ENCODE measurements at places on chromosomes 11 and 22. TPM values are rescaled to one million over a fixed set of nuclear protein-coding genes. Genes with fewer than 3 reads are reported as not detected.

DNA sequence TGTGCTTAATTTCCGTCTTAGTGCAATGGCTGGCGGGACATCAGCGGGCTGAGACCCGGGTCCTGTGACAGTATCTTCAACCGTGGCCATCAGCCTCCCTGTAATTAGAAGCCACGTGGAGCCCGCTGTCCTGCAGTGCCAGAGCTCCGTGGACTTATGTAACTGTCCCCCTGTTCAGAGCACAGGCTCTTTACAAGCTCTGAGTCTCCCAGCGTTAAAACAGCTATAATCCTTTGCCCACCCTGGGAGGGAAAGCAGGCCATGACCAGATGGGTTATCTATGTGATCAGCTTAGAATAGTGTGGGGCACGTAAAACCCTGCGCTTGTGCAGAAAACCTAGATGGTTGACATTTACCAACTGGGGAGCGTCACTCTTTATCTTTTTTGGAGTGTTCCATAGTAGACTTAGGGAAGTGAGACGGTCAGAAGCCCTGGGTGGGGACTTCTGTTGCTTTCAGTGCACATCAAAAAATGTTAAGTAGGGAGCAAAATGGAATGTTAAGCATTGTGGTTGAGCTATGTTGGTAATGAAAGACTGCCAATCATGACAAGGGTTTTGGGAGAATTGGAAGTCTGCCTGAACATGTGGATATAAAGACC lies 103.5 kb upstream of the CADM1 start:
- peak; percentile 23 for DNase-seq

DNA sequence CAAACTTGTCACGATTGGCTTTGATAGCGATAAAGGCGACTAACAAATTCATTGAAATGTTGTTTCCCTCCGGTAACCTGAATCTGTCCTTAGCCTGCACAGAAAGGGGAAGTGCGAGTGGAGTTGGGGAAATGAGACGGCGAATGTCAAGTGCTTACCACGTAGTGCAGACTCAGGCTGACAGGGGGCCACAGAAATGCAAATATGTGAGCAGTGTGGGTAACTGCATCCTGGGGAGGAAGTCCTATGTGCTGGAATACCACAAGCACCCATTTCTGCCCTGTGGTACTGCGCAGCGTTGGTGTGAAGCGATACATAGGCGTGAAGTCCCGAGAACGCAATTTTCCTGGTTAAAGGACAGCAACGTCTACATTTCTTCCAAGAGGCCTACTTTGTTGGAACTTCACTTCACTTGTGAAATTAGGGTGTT lies 869 bp upstream of the EIF4ENIF1 start:
- peak; percentile 68 for DNase-seq

- no peak for DNase-seq
Measured at GRCh38 chr22:40694411-40694810, 15.1 kb downstream of the MCHR1 start.

DNA sequence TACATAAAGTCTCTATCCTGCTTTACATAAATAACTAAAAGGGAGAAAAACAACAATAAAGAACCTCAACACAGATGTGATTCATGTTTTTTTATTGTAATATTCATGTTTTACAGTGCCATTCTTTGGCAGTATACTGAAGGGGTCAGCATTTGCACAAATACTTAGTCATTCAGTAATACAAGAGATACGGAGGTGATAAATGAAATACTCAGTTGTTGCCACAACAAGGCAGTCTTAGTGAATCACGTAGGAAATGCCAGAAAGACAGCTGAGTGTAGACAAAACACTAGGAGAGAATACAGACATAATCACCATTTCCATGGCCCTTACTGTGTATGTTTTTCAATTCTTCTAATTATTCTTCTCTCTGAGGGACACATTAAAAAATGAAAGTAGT lies 910.4 kb downstream of the METTL15 start:
- DNase-seq = no peak

DNA sequence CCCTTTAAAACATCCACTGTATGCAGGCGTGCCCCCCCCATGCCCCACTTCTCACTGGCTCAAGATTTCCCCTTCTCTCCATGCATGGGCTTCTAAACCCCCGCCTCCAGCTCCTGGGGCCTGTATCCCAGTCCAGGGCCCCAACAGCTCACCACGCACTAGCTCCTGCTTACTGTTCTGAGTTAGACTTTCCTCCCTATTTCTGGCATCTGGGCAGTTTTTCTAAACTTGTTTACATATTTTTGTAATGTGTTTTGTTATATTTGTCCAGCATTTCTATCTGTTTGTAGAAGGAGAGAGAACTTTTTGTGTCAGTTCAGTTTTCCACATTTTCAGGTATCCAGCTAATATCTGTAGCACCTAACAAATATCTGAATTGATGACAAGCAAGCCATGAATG lies 178.5 kb downstream of the SPON1 start:
- no peak for DNase-seq

- no peak for DNase-seq
Measured at GRCh38 chr11:71453918-71454304, 908 bp downstream of the NADSYN1 start.

GRCh38 chr11:6297831-6298230 lies 22.5 kb downstream of the CAVIN3 start:
- DNase-seq = no peak

DNA sequence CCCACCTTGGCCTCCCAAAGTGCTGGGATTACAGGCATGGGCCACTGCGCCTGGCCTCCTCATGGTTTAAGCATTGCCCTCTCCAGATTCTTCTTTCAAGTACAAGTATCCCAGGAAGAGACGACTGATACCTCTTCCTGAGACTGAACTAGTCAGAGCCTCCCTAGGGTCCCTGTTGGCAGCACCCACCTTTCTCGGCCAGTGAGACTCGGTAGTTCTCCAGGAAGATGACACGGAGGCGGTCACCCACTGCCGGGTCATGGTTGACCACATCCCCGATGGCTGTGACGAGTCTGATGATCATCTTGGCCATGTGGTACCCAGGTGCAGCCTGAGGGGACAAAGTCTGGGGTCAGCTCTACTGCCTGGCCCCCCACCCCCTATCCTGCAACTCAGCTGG lies 7.2 kb upstream of the RASGRP2 start:
- DNase-seq = no peak

GRCh38 chr11:68090706-68091105 lies 30.5 kb downstream of the CHKA start:
- no peak for DNase-seq

DNA sequence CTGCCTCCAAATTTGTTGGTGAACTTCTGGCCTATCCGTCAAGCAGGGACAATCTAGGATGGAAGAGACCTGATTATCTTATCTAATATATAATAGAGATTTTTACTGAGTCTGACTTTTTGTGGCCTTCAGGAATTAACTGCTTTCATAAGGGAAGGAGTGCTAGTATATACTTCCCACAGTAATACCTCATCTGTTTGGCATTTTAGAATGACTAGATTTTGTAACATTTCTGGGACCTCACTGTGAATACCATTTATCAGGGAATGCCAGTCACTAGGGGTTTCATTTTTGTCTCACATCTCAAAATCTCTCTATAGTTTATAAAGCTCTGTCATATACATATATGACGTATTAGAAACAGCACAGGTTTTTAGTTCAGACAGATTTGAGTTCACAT lies 114.3 kb downstream of the INSC start:
- no peak for DNase-seq

TRIM51G gene
- total RNA-seq = not detected

CEP164 gene
- total RNA-seq = 10.6 TPM

FAT3 gene
- 1.1 TPM for total RNA-seq
